ENCODE measurements at places on chromosomes 6 and 20.

DNA sequence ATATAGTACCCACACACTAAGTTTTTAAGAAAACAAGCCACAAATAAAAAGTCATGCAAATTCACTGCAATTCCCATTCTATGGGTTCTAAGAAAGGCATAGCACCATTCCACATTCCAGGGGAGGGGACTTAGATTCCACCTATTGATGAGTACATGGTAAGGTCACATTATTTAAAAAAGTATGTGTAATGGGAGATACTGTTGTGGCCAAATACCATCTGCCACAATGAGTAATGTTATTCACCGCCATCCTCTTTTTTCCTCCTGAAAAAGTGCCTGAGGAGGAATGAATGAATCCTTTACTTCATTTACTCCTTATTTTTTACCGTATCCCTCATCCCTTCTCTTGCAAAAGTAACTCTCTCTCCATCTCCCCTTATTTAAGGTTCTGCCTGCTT is 27.0 kb upstream of the ADGRF1 start:
- DNase-seq, result no peak

- no peak for DNase-seq
Measured at GRCh38 chr6:166387642-166388289, 5.0 kb upstream of the MPC1 start.

DNA sequence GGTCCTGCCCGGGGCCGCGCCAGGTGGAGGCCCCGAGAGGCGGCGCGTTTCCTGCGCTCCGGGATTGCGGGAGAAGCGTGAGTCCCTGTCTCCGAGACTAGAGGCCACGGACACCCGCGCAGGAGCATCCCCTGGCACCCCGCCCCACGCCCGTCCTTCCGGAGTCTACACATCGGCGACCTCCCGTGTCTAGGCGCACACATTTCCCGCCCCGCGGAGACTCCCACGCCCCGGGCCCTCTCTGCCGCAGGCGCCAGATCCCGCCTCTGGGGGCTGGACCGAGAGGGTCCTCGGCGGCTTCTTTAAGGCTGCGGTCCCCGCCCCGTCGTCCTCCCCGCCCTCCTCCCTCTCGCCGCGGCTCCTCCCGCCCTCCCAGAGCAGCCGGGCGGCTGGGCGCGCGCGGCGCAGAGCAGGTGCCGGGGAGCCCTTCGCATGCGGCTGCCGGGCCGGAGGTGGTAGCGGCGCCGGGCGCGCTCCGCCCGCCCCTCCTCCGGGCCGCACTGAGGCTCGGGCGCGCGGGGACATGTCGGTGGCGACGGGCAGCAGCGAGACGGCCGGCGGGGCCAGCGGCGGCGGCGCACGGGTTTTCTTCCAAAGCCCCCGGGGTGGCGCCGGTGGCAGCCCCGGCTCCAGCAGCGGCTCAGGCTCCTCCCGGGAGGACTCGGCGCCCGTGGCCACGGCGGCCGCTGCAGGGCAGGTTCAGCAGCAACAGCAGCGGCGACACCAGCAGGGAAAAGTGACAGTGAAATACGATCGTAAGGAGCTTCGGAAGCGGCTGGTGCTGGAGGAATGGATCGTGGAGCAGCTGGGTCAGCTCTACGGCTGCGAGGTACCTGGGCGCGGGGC is at the start of gene PPP1R14C:
PPP1R14C (plus strand) TSS at position 375 of the 846 bp plus-strand sequence; CDS start at position 524, 149 bp downstream.
- DNase-seq, result no peak

GRCh38 chr6:103925317-103925716 is 934.4 kb downstream of the HACE1 start:
- DNase-seq, result no peak

DNA sequence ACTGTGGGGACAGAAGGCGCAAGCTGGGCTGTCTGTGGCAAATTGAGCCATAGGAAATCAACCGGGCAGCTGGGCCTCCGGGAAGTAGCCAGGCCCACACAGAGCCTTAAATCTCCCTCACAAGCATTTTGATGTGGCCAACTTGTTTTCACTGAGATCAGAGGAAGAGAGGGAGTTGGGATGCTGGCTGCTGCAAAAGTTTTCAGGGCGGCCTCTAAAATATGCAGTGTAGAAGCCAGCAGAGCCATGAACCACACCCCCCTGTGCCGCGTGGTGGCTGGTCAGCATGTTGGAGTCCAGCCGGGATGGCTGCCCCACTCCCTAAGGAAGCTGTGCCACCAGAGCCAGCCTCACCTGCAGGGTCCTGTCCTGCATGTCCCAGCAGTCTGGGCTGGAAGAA is 167.4 kb downstream of the CDC5L start:
- no peak for DNase-seq

GRCh38 chr6:116572162-116572561 is 858 bp downstream of the RWDD1 start:
- DNase-seq, result no peak

- DNase-seq, result no peak
Measured at GRCh38 chr6:28747631-28748157, 176.1 kb downstream of the TRIM27 start.

- DNase-seq, result no peak
Measured at GRCh38 chr6:133608620-133609019, 280.3 kb upstream of the TCF21 start.

DNA sequence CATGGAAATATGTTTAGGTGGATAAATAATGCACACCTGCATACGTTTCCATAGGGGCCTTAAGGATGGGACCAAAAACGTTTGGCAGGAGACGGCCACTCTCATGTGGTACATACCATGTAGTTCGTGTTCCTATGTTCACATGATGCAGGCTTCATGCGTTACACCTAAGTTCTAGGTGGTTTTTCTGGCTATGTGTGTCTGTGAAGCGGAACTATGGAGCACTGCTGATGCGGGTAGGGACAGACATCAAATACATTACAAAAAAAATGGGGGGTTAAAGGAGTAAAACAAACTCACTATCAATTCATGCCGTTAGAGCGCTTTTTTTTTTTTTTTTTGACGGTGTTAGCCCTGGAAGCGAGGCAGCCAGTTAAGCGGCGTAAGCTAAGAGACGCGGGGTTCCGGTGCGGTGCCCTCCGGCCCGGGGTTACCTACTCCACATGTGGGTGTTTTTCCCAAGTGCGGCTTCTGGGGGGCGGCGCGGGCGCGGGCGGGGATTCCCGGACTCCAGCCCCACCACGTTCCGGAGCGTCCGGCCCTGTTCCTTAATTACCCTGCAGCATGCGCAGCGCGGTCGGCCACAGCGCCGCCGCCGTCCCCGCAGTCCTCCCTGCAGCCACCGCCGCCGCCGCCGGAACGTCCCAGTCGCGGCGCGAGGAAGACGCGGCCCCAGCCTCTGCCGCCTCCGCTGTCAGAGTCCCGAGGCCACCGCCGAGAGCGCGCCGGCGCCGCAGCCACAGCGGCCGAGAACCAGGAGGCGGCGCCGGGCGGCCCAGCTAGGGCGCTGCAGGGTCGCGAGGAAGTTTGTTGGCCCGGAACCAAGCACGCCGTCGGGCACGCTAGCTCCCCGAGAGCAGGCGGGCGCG is 648 bp downstream of the COL19A1 start:
- no peak for DNase-seq

GRCh38 chr6:118558464-118559217 is 10.5 kb downstream of the PLN start:
- DNase-seq, result no peak

GRCh38 chr6:170048615-170049256 is 242.1 kb downstream of the DLL1 start:
- DNase-seq, result no peak

DNA sequence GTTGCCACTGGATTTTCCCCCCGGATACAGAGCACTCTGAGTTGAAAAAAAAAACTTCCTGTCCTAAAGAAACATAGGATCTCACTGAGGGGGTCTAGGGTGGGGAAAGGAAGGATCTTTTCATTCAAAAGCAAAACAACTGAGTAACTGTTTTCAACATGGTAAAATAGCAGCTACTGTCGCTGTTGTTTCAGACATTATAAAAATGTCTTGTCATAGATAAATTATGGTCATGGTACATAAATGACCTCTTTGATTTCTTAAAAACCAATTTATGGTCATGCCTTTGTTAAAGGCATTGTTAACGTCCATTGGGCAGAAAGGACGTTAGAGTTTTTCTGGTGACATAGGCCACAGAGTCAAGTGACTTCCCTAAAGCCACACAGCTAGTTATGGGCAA is 180.4 kb upstream of the DTNBP1 start:
- no peak for DNase-seq

DNA sequence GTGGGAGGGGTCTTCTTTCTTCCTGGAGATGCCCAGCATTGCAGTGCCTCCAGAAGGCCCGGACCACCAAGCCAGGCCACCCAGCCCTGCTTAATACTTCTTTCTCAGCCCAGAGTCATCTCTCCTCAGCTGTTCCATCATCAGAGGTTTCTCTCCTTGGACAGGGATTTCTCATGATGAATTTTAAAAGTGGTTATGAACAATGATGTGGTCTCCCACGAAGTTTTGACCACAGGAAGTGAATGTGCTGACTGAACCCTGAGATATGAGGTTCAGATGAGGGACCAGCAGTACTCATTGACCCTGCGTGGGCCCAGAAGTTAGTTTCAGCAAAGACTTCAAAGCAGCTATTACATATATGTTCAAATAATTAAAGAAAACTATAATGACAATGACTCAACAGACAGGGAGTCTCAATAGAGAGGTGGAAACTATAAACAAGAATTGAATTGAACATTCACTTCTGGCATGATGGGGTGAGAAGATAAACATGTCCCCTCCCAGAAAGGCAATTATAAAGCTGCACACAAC is 114.5 kb upstream of the SLC22A16 start:
- no peak for DNase-seq

- no peak for DNase-seq
Measured at GRCh38 chr20:54127855-54128574, 45.8 kb downstream of the CYP24A1 start.

DNA sequence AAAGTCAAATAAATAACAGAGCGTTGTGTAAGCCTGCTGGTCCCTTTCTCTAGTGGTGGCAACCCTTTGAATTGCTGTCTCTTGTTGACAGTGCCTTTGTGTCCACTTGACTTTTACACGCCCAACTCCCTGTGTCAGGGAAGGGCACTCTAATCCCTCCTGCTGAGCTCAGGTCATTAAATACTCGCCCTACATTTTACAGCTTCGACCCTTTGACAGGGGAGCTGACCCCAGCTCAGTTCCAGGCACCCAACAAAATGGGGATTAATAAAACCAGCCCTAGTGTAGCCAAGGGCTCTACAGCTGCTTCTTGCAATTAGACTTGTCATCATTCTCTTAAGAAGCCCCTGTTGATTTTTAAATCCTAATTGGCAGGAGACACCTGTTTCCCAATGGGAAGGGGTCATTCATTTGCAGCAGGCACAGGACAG is 308.2 kb downstream of the EYA4 start:
- no peak for DNase-seq

DNA sequence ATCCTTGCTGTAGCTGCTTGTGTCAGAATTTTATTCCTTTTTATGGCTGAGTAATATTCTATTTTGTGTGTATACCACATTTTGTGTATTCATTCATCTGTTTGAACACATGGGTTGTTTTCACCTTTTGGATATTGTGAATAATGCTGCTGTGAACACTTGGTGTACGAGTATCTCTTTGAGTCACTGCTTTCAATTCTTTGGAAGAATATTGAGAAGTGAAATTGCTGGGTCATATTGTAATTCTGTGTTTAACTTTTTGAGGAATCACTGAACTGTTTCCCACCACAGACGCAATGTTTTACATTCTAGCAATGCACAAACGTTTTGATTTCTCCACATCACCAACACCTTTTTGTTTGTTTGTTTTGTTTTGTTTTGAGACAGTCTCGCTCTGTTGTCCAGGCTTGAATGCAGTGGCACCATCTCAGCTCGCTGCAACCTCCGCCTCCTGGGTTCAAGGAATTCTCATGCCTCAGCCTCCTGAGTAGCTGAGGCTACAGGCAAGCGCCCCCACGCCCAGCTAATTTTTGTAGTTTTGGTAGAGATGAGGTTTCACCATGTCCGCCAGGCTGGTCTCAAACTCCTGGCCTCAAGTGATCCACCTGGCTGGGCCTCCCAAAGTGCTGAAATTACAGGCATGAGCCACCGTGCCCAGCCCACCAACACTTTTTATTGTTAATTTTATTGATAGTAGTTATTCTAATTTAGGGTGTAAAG is 21.7 kb downstream of the CPXM1 start:
- no peak for DNase-seq

- no peak for DNase-seq
Measured at GRCh38 chr6:32483968-32484613, 44.4 kb downstream of the HLA-DRA start.

DNA sequence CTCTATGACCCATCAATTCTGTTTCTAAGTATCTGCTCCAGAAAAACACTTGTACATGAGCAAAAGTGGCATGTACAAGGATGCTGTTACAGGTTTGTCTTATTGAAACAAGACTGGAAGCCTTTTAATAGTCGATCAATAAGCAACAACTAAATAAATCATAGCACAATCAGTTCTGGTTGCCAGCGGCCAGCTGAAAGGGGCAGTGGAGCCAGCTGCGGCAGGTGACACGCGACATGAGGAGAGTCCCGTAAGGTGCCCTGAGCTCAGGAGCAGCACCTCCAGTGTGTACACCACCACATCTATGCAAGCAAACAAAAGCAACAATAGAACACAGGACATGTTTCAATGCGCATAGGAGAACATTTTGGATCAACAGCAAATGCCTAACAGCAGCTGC is 20.7 kb upstream of the NNAT start:
- DNase-seq, result no peak

DNA sequence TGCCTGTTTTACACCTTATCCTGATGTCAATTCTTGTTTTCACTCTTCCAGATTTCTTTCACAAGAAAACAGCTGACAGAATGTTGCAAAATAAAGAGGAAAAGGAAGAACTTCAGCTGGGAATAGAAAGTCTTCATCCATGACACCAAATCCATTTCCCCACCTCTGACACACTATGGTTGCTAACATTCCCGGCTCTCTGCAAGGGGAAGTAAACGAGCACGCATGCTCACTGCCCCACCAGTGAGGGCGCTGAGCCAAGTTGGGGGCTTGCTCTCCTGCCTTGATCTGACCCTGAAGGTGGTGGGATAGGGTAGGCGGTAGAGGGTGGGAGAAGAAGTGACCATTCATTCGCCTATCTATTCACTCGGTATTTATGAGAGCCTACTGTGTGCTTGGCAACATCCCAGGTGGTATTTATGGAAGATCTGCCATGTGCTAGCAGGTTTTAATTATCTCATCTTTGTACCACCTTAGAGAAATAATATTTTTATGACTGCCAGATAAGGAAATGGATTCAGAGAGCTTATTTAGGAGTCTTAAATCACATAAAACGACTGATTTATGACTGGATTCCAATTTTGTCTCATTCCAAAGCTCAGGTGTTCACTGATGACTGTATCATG is 206.2 kb downstream of the FOXC1 start:
- DNase-seq, result no peak

DNA sequence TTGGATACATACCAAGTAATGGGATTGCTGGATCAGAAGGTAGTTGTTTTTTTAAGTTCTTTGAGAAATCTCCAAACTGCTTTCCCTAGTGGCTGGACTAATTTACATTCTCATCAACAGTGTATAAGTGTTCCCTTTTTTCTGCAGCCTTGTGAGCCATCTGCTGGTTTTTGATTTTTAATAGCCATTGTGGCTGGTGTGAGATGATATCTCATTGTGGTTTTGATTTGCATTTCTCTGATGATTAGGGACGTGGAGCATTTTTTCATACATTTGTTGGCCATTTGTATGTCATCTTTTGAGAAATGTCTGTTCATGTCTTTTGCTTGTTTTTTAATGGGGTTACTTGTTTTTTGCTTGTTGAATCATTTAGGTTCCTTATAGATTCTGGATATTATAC is 34.8 kb downstream of the TOP1 start:
- DNase-seq, result no peak
